Kidney glomerular epithelial cell (primary cell): ENCODE measurements at places on chromosomes 11 and 22.

GRCh38 chr11:8959546-8960166, 4.6 kb downstream of the TMEM9B start:
- DNase-seq: peak; percentile 66

DNA sequence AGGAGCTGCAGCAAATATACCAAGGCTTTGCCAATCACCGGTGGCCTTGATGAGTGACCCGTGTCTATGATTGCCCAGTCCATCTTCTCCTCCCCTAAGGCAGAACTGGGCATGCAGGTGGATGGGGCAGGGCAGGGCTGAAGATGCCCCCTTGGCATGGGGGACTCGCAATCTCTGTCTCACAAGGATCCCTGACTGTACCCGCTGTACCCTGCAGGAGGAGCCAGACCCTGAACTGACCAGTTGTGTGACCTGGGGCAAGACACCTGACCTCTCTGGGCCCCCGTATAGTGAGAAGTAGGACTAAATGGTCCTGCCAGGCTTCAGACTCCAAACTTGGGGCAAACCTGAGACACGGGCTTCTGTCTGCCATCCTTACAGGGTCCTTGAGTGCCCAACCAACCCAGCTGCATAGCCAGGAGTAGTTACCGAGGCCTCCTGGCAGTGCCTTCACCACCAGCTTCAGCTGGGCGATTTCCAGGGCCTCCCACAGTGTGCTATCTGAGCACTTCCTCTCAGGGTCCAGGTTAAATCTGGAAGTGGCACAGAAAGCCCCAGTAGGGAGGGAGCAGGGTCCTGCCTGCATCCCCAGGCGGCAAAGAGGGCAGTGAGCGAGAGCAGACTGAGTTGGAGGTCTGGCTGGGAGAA, 6.4 kb upstream of the KCNJ11 start:
- no peak for DNase-seq

DNA sequence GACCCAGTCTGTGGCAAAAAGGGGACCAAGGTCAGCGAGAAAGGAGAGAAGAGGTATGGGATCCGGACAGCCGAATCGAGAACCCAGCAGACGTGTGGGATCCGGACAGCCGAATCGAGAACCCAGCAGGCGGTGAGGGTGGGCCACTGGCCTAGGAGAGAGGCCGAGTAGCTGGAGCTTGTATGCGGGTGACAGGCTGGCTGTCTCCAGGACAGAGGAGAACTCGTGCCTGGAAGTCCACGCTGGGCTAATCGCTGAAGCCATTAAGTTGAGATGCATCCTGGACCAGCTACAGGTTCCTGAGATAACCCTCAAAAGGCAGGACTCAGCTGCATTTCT, 6.0 kb downstream of the CERK start:
- no peak for DNase-seq

DNA sequence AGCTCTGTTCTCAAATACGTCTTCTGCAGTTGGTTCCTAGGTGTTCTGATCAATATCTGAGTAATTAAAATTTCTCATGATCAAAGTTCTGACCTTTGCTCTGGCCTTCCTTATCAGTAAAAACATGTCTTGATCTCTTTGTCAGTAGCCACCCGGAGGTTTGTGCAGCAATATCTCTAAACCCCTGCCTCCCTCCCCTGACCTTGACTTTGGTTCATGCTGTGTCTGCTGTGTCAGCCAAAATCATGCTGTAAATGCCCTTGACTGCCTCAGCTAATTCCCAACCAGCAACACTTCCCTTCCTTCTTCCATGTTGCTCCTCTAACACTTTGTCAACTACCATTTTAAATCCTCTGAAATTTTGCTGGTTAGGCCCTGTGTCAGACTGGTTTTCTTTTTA, 424.7 kb downstream of the FAM181B start:
- DNase-seq: no peak

- no peak for DNase-seq
These were observed 14.3 kb downstream of the ADORA2A start for GRCh38 chr22:24441406-24442351.

DNA sequence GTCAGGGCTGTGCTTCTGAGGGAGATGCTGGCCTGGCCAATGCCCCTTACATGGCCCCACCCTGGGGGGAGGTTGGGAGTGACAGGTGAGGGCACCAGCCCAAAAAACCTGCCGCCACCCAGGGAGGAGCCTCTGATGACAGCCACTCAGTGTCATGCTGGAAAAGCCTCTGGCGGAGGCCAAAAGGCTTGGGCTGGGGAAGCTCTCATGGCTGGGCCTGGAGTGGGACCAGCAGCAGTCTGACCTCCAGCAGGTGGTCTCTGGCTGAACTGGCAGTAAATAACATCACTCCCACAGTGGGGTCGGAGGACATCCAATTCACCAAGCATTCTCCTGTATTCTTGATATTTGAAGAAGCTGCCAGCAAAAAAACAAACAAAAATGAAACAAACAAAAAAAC, 20.1 kb downstream of the FGF3 start:
- no peak for DNase-seq

DNA sequence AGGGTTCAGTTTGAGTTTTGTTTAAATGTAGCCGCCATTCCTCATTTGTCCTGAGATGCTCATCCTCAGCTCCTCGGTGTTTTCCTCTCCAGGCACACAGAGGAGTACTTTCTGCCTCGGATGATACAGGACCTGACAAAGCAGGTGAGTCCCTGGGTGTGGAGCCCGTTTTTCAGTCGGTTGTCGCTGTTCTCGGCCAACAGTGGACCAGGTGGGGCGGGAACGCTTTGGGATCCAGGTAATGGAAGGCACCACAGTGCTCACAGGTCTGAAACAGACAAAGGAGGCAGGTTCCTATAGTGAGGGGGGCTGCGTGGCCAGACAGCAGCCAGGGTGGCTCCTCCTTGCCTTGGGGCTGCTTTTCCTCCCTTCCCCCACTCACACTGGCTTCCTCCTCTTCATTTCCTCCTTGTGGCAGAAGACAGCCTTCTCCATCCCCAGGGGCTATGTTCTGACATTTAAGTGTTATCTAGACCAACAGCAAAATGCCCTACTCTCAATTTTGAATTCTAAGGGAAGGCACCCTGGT, 19.4 kb downstream of the NADSYN1 start:
- DNase-seq: no peak

GRCh38 chr11:11520231-11521015, 101.4 kb downstream of the GALNT18 start:
- no peak for DNase-seq

DNA sequence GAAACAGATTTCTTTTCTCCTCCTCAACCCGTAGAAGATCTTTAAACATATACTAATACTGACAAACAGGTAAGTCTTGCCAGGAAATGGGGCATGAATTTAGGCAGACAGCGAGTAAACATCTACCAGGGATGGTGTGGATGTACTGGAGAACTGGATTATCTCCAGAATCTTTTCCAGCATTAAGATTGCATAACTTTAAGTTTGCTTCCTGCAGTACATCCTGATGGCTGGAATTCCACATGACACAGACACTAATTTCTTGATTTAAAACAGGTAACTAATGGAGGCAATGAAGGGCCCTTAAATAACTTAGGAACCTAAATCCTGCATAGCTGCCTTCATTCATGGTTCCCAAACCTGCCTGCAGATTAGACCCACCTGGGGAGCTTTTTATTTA, 40.7 kb downstream of the JHY start:
- DNase-seq: no peak
